ENCODE measurements at places on chromosomes 3 and 15.
A peak's percentile ranks its signal among the peaks of the same experiment; 100 is the strongest.

- no peak for DNase-seq
Observed at GRCh38 chr15:78402061-78402610, 35.9 kb upstream of the IREB2 start.

DNA sequence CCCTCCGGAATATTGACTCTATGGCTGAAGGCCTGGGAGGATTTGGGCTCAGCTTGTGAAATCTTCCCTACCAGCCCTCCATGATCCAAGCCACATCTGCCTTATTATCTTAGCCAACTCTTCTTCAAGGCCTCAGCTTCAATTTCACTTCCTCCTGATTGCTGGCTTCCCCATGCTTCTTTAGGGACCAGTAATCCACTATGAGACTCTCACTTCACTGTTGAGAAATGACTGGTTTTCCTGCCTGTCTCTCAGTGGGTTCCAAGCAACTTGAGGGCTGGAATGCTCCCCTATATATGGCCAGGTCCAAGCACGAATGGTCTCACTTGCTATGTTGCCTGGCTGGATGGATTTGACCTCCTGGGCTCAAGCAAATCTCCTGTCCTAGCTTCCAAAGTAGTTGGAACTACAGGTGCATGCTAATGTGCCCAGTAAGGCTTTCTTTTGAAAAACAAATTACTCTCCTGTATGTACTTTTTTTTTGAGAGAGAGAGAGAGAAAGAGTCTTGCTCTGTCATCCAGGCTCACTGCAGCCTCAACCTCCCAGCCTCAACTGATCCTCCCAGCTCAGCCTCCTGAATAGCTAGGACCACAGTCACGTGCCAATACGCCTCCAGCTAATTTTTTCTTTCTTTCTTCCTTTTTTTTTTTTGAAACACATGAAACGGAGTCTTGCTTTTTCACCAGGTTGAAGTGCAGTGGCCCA lies 7.9 kb upstream of the PIK3CB start:
- no peak for DNase-seq

- DNase-seq = no peak
Observed at GRCh38 chr3:196486263-196486662, 17.3 kb downstream of the RNF168 start.

GRCh38 chr3:4735243-4735642 lies 242.1 kb downstream of the ITPR1 start:
- DNase-seq = peak; percentile 47

- DNase-seq = no peak
Observed at GRCh38 chr3:133117342-133117741, 79.2 kb downstream of the TMEM108 start.

- no peak for DNase-seq
Observed at GRCh38 chr3:31988271-31988670, 6.7 kb downstream of the ZNF860 start.
